Spinal cord (tissue), 10 donors: ENCODE measurements at places on chromosomes 11 and 22. TPM values are rescaled to one million over a fixed set of nuclear protein-coding genes. Genes with fewer than 3 reads are reported as not detected.

MTMR2 gene
- total RNA-seq: 33.5 TPM

- DNase-seq: peak; percentile 90
Measured at GRCh38 chr11:109421981-109422869, at the start of gene C11orf87. TSS of gene C11orf87 (plus strand) at chr11:109422190. CDS start at chr11:109423634, 1,444 bp downstream.

DNA sequence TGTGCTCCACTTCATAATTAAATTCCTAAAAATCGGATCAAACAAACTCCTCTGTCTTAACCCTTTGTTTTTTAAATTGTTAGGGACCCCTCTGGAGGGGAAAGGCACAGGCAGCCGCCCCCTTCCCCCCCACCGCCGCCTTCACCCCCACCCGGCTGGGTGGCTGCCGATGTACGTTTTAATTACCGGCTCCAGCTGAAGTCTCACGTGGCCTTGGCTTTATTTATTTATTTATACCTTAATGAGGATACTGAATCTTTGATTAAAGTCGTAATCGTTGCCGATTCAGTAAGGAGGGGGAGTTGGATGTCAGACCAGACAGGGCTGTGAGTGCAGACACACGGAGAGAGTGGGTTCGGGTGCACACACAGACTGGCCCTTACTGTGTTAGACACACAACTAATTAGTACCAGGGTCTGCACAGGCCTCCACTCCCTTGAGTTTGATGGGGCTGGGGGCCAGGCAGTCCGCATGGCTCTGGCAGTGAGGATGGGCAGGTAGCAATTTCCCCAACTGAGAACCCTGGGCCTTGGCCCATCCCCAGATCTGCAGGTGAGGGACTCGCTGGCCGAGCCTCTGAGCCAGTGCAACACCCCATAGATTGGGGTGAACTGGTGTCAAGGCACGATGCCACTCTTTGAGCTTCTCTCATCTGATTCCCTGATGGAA is 51.3 kb upstream of the NNMT start:
- DNase-seq: no peak

DNA sequence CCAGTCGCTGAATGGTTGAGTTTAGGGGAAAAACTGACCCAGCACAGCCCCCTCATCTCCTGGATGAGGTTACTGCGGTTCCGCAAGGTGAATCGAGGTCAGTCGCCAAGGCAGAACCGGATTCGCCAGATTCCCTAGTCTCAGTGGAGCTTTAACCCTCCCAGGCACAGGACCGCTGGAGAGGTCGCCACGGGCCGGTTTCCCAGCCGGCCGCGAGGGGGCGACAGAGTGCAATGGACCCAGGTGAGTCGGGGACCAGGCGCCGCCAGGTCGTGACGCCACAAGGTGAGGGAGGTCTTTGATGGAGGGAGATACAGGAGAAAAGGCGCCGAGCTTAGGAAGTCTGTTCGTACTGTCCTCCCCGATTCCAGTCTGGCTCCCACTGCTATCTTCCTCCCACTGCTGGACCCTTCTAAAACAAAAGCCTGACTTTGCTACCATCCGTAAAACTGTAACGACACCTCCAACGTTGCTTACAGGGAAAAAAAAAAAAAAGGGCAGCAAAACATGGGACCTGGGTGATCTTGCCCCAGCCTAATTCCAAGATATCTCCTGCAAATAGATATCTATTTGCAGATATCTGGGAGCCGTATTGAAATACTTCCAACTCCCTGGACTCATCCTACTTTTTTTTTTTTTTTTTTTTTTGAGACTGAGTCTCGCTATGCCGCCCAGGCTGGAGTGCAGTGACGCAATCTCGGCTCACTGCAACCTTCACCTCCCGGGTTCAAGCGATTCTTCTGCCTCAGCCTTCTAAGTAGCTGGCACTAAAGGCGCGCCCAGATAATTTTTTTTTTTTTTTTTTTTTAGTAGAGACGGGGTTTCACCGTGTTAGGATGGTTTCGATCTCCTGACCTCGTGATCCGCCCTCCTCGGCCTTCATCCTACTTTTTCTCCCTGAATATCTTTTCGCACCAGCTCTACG is 1.4 kb upstream of the GGA1 start:
- no peak for DNase-seq

DNA sequence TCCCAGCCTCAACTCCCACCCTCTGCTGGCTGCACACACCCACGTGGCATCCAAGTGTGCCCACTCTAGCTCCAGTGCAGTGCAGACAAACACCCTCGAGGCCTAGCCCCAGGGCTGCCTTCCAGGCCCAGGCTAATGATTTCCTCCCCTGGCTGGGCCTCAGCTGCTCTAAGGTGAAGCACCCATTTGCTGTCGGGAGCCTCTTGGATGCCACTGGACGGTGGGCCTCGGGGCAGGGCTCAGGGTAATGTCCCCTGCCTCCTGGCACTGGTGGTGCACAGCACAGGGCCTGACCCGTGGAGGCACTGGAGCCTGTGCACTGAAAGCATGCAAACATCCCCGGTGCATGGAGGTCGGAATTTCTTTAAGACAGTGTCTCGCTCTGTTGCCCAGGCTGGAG is 635.2 kb downstream of the TBC1D22A start:
- DNase-seq: no peak
